ENCODE measurements at places on chromosomes 7 and 10.

DNA sequence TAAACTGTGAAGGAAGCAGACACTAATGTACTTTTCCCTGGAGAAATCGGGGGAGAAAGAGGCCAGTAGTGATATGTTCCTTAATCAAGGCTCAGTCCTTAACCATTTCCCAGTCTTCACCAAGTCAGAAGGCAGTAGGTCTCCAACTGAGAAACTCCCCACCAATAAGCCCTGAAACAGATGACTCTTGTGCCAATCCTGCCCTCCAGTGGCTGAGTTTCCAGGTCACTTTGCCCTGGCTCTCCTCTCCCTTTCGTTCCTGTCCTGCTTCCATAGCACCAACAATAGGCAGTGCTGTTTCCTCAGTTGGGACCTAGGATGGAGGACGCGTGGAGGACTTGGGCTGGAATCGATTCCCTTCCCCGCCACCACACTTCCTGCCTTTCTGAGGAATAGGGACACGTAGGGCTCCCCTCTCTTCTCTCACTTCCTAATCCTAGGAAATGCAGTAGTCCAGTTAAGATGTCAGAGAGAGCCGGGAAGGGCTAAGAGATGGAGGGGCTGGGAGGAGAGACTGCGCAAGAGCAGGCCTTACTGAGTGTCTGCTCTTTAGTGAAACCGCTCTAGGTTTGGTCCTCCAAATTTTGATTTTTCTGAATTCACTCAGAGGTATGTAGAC lies 23.4 kb downstream of the ATOH7 start:
- no peak for DNase-seq

DNA sequence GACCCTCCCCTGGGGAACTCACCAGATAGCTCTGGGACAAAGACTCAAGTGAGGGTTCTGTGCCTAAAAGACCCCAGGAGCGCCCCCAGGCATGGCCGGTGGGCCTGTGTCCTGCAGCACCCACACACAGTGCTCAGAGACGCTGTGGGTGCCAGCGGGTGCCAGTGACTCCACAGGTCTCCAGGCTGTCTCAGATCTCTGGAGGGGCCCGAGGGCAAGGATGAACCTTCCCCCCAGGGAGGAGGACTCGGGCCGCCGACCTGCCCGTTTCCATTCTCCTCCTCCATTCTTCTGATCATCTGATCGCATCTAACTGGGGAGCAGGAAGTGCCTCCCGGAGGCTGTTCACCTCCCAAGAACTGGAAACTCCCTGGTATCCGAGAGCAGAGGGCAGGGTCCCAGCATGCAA lies 980 bp downstream of the ADAM8 start:
- DNase-seq = peak; percentile 33

DNA sequence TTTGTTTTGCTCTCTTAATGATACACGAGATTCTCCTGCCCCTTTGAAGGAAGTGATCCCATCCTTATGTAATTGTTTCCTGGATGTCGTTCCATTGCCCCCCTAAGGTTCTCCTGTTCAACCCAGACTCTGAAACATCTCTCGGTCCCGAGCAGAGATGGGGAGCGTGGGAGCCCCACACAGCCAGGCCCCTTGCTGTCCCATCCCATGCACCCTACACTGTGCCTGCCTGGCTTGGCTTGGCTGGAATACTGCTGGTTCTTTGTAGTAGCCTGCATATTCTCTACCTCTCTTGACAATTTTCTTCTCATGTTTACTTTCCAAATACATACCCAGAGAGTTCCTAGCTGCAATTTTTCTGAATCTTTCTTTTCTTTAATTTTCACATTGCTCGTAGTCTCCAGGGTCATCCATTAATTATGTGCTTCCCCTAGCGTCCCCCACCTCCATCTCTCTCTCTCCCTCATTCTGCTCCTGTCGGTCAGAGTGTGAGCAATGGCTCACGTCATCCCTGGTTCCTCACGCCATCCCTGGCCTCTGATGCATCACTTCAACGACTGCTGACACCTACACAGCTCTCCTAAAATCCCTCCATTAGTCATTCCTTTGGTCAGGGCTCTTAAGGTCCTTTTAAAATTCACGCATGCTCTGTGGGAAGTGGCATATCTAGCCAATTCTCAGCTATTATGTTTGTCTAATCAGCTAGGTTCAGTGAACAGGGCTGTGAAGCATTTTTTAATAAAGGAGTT lies 32.5 kb upstream of the GPR158 start:
- DNase-seq = no peak

- DNase-seq = no peak
Observed at GRCh38 chr7:953547-954327, 743 bp downstream of the ADAP1 start.

GRCh38 chr10:16570731-16571130 lies 49.1 kb upstream of the C1QL3 start:
- DNase-seq = no peak

GRCh38 chr10:4249841-4250586 lies 465.0 kb upstream of the KLF6 start:
- DNase-seq = no peak

DNA sequence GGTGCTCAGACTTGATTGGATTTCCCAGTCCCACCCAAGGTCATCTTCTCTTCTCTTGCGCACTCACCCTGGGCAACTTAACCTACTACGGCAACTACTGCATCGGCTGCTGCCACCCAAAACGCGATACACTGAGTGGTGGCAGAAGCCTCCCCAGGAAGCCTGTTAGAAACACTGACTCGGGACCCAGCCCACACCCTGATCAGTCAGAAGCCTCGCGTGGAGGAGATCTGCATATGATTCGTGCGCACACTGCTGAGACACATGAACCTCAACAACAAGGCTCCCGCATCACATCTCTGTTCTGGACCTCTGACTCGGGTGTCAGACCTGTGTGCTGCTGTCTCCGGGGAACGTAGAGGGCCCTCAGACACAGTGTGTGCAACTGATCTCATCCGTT lies 419.5 kb downstream of the PAXIP1 start:
- no peak for DNase-seq

- DNase-seq = no peak
Observed at GRCh38 chr10:63766745-63767137, 245.5 kb downstream of the REEP3 start.

- DNase-seq = no peak
Observed at GRCh38 chr7:50456371-50457123, 6.4 kb upstream of the FIGNL1 start.

GRCh38 chr10:48305905-48306264 lies 592 bp upstream of the MAPK8 start:
- DNase-seq = no peak

DNA sequence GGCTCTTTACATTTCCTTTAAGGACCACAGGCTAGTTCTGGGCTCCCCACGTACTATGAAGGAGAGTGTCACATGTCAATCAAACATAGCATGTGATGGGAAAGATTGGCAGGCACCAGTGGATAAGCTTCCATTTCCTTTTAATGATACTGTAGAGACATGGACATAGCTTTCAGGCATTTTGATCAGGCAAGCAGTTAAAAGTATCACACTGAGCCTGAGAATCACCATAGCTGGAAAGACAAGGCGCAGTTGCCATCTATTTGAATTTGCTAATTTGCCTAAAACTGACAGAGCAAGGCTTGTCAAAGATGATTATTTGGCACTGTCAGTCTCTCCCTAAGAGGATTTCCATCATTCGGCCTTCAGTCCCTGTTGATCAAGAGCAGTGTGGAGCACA lies 263.4 kb upstream of the TAC1 start:
- no peak for DNase-seq

GRCh38 chr7:80127412-80128160 lies 7.0 kb upstream of the GNAI1 start:
- no peak for DNase-seq

GRCh38 chr10:123783296-123783695 lies 108.3 kb downstream of the CPXM2 start:
- DNase-seq = no peak

DNA sequence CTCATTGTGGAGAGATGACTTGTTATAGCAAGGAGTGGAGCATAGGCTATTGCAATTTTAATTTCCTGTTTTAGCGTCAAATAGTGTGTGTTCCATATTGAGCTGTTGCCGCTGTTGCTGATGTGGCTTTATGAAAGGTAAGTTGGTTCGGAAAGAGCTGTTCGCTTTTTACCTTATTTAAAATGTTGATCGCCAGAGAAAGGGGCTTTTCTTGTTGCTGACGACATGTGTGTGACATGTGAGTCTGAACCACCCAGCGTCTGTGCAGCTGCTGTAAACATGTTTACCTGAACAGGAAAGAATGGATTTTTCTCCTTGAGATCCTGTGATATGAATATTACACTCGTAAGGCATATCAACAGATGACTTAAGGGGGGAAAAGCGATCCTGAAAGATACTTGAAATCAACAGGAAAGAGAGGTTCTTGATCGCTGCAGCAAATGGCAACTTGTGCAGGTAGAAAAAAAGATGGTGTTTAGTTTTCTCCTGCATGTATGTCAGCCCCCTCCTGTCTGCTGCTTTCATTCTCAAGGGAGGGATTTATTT lies 2.5 kb downstream of the ZEB1 start:
- DNase-seq = no peak

DNA sequence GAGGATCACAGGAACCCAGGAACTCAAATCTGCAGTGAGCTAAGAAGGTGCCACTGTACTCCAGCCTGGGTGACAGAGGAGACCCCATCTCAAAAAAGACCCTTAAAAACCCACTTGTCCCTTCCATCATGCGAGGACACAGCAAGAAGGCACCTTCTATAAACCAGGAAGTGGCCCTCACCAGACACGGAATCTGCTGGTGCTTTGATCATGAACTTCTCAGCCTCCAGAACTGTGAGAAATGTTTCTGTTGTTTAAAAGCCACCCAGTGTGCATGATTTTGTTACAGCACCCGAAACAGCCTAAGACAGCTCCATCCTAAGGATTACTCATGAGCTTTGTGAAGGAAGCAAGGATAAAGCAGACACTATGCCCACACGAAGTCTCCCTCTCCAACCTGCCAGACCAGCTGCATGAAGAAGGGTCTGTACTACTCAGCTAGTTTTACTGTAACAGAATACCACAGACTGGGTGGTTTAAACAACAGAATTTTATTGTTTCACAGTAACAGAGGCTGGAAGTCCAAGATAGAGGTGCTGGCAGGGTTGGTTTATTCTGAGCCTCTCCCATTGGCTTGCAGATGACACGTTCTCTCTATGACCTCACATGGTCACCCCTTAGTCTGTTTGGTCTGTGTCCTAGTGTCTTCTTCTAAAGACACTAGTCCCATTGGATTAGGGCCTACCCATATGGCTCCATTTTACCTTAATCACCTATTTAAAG lies 13.7 kb downstream of the VIM start:
- no peak for DNase-seq

DNA sequence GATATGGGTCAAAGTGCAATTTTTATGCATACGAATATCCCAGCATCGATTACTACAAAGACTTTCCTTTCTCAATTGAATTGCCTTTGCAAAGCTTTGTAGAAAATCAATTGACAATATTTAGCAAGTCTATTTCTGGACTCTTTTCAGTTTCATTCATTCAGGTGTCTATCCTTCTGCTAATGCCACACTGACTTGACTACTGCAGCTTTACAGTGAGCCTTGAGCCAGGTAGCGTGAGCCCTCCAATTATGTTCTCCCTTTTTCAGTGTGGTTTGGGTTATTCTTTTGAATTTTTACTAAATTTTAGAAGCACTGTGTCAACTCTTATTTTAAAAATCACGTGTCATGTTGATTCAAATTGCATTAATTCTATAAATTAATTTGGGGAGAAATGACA lies 19.5 kb upstream of the AKR1E2 start:
- DNase-seq = no peak

GRCh38 chr7:100102950-100103840 lies 1.8 kb downstream of the AP4M1 start:
- DNase-seq = no peak

DNA sequence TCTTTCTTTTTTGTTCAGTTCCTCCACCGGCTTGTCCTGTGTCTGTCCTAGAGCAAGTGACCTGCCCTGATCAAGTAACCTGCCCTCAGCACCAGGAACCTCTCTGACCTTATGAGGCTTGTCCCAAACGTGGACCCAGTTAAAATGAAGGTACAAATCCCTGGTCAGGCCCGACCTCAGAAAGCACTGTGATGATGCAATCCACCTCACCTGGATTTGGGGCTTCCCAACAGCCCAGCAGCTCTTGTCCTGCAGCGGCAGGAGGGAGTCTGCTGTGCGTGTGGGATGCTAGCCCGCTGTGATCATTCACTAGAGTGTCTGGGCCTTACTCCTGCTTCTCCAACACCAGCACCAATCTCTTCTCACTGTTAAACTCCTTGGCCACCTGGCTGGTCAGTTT lies 11.2 kb downstream of the COL17A1 start:
- no peak for DNase-seq

DNA sequence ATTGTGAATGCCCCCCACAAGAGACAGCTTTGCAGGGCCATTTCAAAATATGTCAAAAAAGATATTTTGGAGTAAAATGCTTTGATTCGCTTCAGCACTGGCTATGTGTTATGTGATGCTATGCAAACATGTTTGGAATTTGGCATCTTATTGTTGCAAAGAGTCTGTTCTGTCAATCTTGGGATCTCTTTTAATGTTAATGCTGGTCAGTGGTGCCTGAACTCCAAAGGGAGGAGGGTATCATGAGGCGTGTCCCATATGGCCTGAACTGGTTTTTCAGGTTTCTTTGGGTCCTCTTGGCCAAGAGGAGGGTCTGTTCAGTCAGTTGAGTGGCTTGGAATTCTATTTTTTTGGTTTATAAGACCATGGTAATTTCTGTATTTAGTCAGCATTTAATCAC lies 81.4 kb downstream of the HECW1 start:
- DNase-seq = no peak

GRCh38 chr7:141410353-141411000 lies 140.7 kb upstream of the AGK start:
- no peak for DNase-seq

DNA sequence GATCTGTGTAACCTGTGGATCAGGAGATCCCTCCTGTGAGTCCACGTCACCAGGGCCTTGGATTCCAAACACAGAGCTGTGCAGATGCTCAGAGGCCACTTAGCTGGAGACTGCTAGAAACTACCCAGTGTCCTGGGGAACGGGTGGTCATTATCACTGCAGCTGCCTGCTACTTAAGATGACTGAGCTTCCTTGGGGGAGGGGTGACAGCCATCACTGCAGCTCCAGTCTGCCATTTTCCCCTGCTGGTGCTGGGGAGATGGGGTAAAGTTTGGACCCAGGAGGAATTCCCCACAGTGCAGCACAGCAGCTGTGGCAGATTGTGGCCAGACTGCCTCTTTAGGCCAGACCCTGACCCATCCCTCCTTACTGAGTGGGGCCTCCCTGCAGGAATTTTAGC lies 78.8 kb upstream of the VOPP1 start:
- DNase-seq = no peak

- no peak for DNase-seq
Observed at GRCh38 chr10:112131346-112131745, 52.2 kb downstream of the GPAM start.

GRCh38 chr7:30546596-30546995 lies 42.0 kb upstream of the GGCT start:
- no peak for DNase-seq

- DNase-seq = no peak
Observed at GRCh38 chr10:33719005-33719703, 384.7 kb upstream of the NRP1 start.

DNA sequence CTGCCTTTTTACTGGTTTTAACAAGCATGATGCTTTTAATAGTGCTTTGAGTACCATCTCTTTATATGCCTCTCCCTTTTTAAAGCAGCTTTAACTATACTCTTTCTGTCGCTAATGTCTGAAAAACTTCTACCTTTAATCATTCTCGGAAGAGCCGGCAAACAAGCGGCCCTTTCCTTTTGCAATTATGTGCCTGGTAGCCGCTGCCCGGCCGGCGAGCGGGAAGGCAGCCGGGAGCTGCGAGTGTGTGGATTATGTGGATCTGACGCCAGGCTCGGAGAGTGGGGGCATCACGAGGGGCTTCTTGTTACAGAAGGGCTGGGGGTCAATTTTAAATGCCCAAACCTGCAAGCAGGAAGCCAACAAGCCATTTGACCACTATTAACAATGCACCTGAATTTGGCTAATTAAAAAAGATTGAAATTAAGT lies 120.9 kb downstream of the BUB3 start:
- no peak for DNase-seq
